ENCODE measurements at places on chromosomes 13 and 19.
A peak's percentile ranks its signal among the peaks of the same experiment; 100 is the strongest.

- DNase-seq = no peak
Measured at GRCh38 chr13:64272681-64273080, 2857.0 kb upstream of the PCDH20 start.

GRCh38 chr13:27960362-27961226, 8.5 kb downstream of the CDX2 start:
- no peak for DNase-seq

DNA sequence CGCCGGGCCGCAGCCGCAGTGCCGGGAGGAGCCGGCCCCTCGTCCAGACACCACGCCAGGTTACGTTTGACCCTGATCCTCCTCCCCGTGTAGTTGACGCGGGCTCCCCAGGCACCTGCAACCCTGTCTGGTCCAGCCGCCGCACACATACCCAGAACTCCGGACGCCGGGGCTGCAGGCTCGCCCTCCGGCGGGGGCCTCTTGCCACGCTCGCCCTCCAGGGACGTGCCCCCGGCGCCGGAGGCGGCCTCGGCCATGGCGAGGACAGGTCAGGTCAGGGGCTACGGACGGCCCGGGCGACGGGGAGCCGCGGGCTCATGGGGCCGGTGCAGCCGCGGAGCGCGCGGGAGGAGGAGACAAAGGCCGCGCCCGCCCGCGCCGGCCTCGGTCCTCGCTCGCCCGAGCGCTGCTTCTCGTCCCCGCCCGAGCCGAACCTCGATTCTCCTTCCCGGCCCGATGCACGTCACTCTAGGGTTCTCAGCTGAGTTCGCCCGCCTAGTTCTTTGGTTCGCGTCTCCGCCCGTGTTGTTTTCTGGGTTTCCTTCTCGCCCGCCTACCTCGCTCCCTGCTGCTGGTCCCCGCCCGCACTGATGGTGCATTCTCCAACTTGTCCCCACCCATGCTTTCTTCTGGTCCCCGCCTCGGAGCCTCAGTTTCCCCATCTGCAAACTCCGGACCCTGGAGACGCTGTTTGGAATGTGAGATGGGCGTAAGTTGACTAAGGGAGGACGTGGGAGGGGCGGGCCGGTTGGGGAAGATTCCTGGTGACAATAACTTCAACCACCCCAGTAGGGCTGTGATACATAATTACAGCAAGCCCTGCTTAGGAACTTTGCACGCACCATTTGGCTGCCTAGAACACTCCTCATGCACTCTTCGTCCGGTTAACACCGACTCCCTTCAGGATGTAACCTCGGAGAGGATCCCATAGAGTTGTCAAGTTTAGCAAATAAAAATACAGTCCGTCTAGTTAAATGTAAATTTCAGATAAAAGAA, at the start of gene ANO8:
Gene ANO8, minus strand, starts transcription at position 442 of the 996 bp plus-strand sequence. Its CDS starts 185 bp downstream, at position 257.
- peak; percentile 91 for DNase-seq

DNA sequence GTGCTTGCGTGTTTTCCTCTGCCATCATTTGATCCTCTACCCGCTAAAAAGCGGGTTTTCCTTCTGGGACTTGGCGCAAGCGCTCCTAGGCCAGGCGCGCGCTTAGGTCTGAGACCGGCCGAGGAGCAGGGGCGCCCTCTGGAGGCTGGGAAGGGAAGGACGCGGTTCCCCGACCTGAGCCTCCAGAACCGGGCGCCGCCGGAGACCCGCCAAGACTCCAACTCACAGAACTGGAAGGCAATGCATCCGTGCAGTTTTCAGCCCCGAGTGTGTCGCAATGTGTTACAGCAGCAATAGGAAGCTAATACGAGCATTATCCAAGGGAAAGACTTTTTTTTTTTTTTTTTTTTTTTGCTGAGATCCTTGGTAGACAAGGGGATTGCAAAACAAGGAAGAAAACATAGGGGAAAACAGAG, 190.9 kb downstream of the COL4A1 start:
- no peak for DNase-seq

- no peak for DNase-seq
Measured at GRCh38 chr13:79837741-79838450, 356.9 kb downstream of the NDFIP2 start.

DNA sequence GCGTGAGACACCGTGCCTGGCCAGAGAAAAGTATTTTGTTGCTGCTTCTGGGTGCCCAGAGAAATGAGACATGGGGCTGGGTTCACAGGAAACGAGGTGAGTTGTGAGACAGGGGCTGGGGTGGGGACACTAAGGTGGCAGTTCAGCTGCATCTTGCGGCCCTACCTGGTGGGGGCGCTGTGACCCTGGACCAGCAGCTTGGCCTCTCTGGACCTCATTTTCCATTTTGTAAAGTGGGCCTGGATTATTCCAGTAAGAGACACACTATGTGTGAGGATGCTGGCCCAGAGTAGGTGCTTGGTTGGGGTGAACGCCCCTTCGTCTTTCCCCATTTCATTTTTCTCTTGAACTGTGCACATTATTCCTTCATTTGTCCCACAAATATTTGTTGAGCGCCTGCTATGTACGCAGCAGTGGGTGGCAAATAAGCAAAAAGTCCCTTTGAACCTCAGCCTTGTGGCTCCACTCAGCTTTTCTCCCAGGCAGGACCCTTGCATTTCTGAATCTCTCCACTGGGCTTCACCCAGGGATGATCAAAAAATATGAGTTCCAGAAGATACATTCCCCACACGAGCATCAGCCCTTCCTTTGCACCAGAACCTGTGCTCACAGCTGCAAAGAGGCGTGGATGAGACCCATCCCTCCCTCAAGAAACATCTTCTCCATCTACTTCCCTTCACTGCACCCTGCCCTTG, 26.6 kb upstream of the OR10H1 start:
- DNase-seq = no peak

DNA sequence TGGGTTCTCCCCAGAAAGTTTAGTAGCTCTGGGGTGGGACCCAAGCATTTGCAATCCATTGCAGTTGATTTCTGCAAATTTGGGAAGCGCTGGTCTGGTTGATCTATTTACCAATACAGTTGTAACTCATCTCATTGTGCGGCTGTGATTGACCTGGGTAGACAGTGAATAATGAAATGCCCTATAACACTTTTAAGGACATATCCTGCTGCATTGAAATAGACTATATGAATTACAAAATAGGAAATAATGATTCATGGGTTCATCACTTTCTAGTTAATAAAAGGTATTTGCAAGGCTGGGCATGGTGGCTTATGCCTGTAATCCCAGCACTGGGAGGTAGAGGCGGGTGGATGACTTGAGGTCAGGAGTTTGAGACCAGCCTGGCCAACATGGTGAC, 59.0 kb upstream of the FARP1 start:
- DNase-seq = no peak

GRCh38 chr13:51168623-51169022, 53.6 kb upstream of the FAM124A start:
- no peak for DNase-seq

DNA sequence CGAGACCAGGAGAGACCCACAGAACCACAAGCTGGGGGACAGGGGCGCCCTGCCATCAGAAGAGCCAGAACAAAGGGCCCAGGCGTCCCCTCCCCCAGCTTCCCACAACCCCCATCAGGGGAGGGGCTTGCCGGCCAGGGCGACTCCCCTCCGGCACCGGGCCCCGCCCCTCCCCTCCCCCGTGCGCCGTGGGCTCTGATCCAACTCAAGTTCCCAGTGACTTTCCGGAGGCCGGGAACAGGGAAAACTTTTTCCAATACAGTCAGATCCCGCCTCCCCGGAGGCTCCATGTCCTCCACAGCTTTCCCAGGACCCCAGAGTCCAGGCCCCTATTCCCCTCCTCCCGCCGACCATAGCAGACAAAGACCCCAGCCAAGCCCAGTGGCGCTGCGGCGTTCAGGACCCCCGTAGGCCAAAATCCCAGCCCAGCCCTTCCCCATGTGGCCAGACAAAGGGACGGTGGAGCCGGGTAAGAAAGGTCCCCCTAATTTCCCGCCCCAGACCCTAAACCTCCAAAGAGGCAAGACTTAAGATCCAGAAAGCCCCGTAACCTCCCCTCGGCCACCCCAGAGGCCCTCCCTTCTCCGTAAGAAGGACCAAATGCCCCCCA, 673 bp downstream of the TEAD2 start:
- no peak for DNase-seq

DNA sequence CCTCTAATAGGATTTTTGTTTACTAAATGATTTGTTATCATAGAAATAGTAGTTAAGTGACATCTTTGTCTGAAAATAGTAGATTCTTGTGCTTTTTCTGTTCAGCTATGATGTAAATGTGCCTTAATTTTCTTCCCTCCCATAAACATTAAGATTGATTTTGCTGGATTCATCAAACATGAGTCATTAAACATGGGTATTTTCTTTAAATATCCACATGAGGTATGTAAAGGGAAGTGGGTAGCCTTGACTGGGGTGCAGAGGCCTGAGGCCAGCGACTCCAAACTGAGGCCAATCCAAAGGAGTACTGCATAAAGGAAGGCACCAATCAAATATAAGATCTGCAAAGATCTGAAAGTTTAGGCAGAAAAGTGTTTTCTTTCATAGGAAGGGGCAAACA, 3.7 kb downstream of the ZNF136 start:
- no peak for DNase-seq

GRCh38 chr19:1363599-1363998, 20.1 kb upstream of the NDUFS7 start:
- peak; percentile 30 for DNase-seq

GRCh38 chr19:29634002-29634401, 27.9 kb downstream of the POP4 start:
- DNase-seq = no peak

DNA sequence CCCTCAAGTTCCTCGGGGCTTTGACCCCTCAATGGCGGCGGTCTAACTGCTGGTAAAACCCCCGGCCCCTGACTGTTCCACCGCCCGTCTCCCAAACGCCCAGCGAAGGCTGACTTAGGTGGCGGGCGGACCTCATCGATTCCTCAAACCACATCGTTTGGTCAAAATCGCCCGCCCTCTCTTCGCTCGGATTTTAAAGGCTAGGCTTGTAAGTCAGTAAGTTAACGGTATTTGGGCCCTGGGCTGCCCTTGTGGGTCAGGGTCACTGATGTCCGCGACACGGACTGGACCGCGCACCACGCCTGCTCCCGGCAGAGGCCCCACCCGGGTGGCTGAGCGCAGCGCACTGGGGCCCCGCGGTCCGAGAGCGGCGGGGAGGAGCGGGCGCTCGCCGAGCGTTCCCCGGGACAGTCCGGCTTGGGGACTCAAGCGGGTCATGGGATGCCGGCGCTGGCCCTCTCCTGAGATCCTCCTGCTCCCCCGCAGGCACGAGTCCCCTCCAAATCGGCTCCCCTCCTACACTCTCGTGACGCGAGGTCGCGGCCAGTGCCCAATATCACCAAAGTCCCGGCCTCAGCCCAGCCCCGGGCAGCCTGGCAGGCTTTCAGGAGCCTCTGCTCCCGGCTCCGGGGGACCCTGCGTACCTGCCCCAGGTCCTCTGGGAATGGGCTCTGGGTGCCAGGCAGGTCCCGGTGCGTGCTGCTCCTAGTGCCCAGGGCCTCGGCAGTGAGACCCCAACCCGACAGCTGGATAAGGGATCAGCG, 1.0 kb downstream of the FLT1 start:
- no peak for DNase-seq

DNA sequence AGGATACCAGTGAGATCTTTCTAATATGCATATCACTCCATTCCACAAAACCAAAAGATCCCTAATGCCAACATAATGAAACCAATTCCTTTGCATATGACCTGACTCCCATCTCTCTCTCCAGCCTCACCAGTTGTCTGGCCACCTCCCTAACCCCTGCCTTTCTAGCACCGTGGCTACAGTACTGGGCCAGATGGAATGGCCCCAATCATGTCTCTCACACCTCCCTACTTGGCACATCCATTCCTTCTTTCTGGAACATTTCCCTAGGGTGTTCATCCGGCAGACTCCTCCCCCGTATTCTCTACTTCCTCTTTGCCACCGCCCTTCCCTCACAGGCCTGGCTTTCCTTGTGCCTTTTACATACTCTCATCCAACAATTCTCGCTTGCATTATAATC, 62.0 kb downstream of the GPALPP1 start:
- no peak for DNase-seq

DNA sequence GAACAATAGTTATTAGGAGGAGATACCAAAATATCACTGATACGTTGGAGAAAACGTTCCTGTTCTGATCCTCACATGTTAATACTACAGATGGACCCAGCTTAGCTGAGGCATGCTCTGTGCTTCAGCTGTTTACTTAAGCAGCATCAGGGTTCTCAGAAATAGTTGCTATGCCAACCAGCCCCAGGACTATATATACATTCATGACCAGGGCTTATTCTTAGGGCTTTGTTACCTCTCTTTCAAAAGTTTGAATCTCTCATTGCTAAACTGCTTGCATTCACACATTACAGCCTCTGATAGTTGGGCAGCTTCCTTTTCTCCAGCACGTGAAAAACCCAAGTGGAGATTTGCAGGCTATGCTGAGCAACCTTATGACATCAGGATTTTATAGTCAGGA, 800.4 kb downstream of the DIAPH3 start:
- DNase-seq = no peak

DNA sequence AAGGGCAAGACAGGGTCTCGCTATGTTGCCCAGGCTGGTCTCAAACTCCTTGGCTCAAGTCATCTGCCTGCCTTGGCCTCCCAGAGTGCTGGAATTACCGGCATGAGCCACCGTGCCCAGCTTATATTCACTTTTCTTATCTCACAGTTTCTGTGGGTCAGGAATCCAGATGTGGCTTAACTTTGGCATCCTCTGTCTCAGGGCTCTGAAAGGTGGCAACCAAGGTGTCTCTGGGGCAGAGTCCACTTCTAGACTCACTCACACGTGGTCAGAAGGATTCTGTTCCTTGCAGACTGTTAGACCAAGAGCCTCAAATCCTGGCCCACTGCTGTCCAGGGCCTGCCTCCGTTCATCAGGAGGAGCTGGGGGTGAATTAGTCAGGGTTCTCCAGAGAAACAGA, 7.6 kb upstream of the LMNB2 start:
- no peak for DNase-seq

DNA sequence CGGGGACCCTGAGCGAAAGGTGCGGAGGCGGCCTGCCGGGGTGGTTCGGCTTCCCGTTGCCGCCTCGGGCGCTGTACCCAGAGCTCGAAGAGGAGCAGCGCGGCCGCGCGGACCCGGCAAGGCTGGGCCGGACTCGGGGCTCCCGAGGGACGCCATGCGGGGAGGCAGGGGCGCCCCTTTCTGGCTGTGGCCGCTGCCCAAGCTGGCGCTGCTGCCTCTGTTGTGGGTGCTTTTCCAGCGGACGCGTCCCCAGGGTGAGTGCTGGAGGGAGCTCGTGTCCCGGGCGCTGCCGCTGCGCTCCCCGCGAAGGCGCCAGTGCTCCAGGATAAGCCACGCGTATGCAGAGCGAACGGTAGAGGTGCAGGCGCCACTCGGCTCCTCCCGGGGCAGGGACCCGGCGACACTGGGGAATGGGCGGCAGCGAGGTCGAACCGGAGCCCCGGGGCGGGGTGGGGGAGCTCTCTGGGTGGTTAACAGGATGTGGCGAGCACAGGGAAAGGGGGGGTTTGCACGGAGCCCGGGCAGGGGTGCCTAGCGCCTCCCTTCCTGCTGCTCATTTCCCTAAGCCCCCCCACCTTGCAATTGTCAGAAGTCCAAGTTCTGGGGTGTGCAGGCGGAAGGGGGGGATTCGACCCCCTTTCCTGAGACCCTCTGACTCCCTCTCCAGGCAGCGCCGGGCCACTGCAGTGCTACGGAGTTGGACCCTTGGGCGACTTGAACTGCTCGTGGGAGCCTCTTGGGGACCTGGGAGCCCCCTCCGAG, at the start of gene IL27RA:
Gene IL27RA, plus strand, starts transcription at position 44 of the 762 bp plus-strand sequence. Its CDS starts 111 bp downstream, at position 155.
- DNase-seq = peak; percentile 69
